ENCODE measurements at places on chromosomes 3 and 15.

- no peak for DNase-seq
Observed at GRCh38 chr3:77377717-77378116, 337.8 kb downstream of the ROBO2 start.

DNA sequence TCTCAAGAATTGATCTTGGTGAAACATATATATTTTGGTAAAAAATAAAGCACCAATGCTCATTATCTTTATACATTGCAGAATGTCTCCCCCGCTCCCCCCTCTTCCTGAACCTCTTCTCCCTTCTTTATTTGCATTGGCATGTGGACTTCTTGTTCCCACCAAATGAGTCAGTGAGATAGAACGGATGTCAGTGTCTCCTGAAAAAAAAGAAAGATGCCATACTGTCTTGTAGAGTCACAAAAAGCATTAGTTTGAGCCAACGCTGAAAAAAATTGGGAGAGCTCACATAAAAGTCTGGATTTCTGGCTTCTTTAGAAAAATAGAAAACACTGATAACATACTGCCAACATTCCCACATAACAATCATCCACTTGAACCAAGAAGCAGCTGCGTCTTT lies 32.0 kb upstream of the STXBP5L start:
- no peak for DNase-seq

- DNase-seq, result no peak
Observed at GRCh38 chr3:106827515-106828213, 549.6 kb upstream of the CCDC54 start.

- no peak for DNase-seq
Observed at GRCh38 chr3:23000371-23000770, 202.8 kb upstream of the UBE2E2 start.

All from NCI-H774 (cell line).